ENCODE measurements at places on chromosomes 7 and 10.

DNA sequence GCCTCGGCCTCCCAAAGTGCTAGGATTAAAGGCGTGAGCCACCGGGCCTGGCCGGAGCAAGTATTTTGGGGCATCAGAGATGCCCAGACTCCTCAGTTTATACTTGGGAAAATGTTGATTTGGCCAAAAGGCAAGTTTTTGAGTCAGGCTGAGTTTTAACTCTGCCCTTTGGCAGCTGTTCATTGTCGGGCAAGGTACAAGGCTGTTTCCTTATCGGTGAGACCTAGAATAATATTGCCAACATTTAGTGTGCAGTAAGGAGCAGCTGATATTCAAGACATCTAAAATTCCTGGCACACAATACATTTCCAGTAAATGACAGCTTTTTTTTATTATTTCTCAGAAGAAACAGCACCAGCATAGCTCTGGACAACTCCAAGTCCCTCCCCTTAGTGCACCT lies 147.6 kb upstream of the C7orf33 start:
- peaks cover 12% of the 10 kb centered on the region for H3K4me1 ChIP-seq
- H3K27ac ChIP-seq = no peak overlapping the region
- peaks cover 3% of the 10 kb centered on the region for H3K36me3 ChIP-seq
- H3K4me3 ChIP-seq = no peak overlapping the region

GRCh38 chr10:54853883-54854282 lies 52.9 kb upstream of the PCDH15 start:
- H3K4me1 ChIP-seq = no peaks in the 10 kb centered on the region
- no peaks in the 10 kb centered on the region for H3K27me3 ChIP-seq
- H3K36me3 ChIP-seq = no peaks in the 10 kb centered on the region
- DNase-seq = no peak
- H3K27ac ChIP-seq = no peak overlapping the region

DNA sequence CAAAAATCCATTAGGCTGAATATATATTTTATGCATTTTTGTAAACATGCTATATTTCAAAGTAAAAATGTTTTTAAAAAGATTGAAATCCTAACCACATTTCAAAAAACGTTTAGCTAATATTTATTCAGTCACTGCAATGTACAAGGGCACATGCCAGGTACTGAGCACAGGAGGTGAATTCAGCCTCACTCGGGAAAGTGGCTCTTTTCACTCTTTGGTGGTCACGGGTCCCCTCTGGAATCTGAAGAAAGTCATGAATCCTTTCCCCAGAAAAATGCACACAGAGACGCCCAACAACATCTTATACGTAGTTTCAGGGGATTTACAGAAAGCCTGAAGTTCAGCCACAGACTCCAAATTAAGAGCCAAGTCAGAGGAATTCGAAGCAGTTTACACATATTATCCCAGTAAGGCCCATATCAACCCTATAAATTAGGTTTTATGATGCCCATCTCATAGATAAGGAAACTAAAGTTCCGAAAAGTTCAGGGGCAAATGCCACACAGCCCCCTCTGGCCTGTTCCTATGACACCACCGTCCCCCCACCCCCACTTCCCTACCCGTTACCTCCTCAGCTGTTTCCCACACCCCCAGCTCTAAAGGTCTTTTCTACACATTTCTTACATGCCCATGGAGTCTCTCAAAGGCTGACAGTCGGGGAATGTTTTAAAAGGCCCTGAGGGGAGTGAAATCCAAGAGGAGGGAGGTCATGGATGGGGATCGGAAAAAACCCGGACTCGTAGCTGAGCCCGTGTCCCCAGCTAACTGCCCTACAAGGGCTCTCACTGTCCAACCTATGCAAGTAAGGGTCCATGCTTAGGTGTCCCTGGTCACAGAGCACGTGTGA lies 9.6 kb upstream of the SVOPL start:
- DNase-seq = no peak
- no peak overlapping the region for H3K4me3 ChIP-seq
- peaks cover 9% of the 10 kb centered on the region for H3K4me1 ChIP-seq
- no peaks in the 10 kb centered on the region for H3K36me3 ChIP-seq
- H3K27ac ChIP-seq = no peak overlapping the region
- H3K27me3 ChIP-seq = peaks cover 6% of the 10 kb centered on the region

GRCh38 chr10:109875151-109875568 lies 48.2 kb downstream of the XPNPEP1 start:
- no peak overlapping the region for H3K4me3 ChIP-seq
- no peaks in the 10 kb centered on the region for H3K4me1 ChIP-seq
- peaks cover 54% of the 10 kb centered on the region for H3K36me3 ChIP-seq
- no peaks in the 10 kb centered on the region for H3K27me3 ChIP-seq
- no peak for DNase-seq
